KBM-7 (cell line): ENCODE measurements at places on chromosomes 4 and X.

GRCh38 chrX:37796310-37796709, 16.5 kb downstream of the CYBB start:
- DNase-seq: no peak

DNA sequence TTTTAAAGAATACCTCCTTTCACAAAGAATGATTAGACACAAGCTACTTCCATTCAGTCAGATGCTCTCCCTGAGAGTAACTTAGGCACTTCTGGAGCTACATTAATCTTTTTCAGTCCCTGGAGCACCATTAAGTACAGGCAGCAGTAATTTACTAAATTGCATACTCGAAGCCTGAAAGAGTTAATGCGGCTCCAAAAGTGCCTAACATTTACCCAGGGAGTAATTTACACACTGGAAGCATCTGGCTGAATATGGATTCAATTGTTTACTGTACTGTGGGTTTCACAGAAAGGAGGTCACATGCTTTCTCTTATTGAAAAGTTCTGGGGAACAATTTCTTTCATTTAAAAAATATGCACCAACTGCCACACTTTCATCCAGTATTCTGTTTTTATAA, 260.8 kb upstream of the TENM3 start:
- DNase-seq: no peak

- DNase-seq: no peak
Observed at GRCh38 chr4:113294908-113295307, 245.5 kb downstream of the ANK2 start.

GRCh38 chr4:126559961-126560360, 1072.8 kb upstream of the INTU start:
- DNase-seq: no peak

GRCh38 chrX:155056877-155057792, 13.8 kb downstream of the CMC4 start:
- peak; percentile 85 for DNase-seq

GRCh38 chrX:21963731-21964405, 23.4 kb downstream of the SMS start:
- DNase-seq: no peak

GRCh38 chrX:49756692-49757091, 60.9 kb upstream of the PAGE1 start:
- DNase-seq: peak; percentile 11

GRCh38 chr4:106707776-106708463, 328.2 kb downstream of the DKK2 start:
- peak; percentile 65 for DNase-seq

DNA sequence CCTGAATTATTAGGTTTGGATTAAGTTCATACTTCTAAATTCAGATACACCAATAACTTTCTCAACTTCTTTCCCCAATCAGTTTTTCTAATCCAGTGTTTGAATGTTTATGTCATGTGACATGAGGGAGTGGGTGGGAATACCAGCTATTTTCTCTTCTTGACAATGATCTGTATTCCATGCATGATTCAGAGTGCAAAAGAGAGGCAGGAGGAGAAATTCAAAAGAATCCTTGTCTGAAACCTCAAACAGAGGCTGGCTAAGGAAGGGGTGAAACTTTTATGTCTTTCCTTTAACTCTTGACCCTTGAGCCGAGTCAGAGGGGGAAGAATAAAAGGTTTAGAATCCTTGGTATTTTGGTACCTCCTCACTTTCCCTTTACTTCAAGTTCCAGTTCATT, 544.7 kb downstream of the SPRY1 start:
- no peak for DNase-seq
